Hindlimb muscle (tissue), 1 donor: ENCODE measurements at places on chromosomes 3 and 15. TPM values are rescaled to one million over a fixed set of nuclear protein-coding genes. Genes with fewer than 3 reads are reported as not detected.

- peak; percentile 74 for DNase-seq
Measured at GRCh38 chr15:71278989-71279756, 163.9 kb downstream of the THSD4 start.

- DNase-seq: peak; percentile 54
Measured at GRCh38 chr3:100954990-100955389, 38.2 kb downstream of the ABI3BP start.

The CPNE9 gene
- polyA plus RNA-seq: not detected

GRCh38 chr3:23547905-23548650 is 257.7 kb upstream of the UBE2E1 start:
- no peak for DNase-seq

The CPN2 gene
- polyA plus RNA-seq: 0.09 TPM

- DNase-seq: no peak
Measured at GRCh38 chr15:92674347-92674746, 18.8 kb upstream of the FAM174B start.

GRCh38 chr3:49377483-49377882 is 19.3 kb upstream of the GPX1 start:
- DNase-seq: no peak

GRCh38 chr15:85116925-85117646 is 135.4 kb downstream of the PDE8A start:
- DNase-seq: no peak

GRCh38 chr3:29176501-29176900 is 104.4 kb upstream of the RBMS3 start:
- DNase-seq: no peak

The PLSCR2 gene
- not detected for polyA plus RNA-seq

The GNAT1 gene
- polyA plus RNA-seq: 0.37 TPM

GRCh38 chr3:124434176-124434575 is 296.1 kb upstream of the UMPS start:
- DNase-seq: no peak

GRCh38 chr15:93479715-93480114 is 390.7 kb upstream of the RGMA start:
- peak; percentile 85 for DNase-seq

The CFAP92 gene
- polyA plus RNA-seq: 1.4 TPM

DNA sequence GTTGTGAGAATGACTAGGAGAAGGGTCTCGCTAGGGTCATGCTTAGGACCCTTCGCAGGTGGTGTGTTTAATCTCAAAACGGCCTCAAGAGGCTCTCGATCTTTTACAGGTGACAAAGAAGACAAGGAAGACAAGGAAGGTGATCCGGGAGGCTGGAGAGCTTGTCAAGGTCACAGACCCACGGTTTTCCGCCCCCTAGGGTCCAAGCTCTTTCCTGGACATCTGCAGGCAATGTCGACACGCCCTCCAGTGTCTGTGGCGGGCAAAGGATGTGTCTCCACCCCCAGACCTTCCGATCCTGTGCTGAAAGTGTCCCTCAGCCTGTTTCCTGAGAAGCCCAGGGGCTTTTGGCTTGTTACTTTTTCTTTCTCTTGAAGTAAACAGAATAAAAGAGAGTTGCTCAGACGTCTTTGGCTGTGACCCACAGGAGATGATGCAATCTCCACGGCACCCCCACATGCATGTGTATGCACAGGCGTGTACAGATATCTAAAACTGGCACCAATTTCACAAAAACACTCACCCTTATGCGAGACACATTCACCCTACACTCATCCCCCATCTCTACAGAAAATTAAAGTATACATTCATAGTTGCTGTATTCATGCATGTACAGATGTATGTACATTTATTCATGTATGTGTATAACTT is 108.8 kb downstream of the KLF13 start:
- peak; percentile 55 for DNase-seq

The PRR20G gene
- not detected for polyA plus RNA-seq

GRCh38 chr3:123379041-123379830 is 69.7 kb downstream of the ADCY5 start:
- no peak for DNase-seq

GRCh38 chr3:39396690-39397089 is 9.8 kb upstream of the RPSA start:
- no peak for DNase-seq

- DNase-seq: no peak
Measured at GRCh38 chr3:76859596-76859995, 180.3 kb upstream of the ROBO2 start.

DNA sequence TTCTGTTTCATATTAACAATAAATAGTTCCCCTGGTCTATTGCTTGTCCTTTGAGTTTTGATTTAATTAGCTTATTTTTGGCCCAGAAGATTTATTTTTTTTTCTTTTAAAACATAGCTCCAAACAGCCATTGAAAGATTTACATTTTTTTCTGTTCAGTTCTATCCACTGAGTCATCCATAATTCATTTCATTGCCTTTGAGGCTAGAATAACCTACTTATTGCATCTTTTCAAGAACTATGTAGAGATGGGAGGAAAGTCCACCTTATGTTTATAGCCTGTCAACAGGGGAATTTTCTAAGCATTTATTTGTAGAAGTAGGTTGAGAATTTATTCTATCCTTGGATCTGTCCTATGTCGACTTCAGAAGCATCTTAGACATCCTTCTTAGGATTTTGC is 53.4 kb upstream of the CHD2 start:
- DNase-seq: no peak

The SETMAR gene
- 14.9 TPM for polyA plus RNA-seq

The SUCLG2 gene
- 28.2 TPM for polyA plus RNA-seq

GRCh38 chr15:57671636-57672035 is 34.9 kb upstream of the POLR2M start:
- no peak for DNase-seq

The GOLGA8K gene
- polyA plus RNA-seq: 0.86 TPM

DNA sequence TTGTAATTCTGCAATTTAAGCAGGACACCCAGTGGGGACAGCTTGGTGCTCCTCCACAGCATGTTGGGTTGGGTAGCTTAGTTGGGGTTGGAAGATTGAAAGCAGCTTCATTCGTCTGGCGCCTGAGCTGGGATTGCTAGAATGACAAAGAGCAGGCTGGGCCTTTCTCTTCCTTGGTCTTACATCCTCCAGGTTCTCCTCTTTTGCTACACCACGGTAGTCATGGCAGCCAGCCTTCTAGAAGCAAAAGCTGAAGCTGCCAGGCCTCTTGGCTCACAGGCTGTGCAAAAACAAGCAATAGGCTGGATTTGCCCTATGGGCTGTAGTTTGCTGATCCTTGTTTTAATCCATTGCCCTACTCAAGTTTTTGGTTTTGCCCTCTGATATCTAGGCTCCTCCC is 3.2 kb upstream of the ANXA2 start:
- no peak for DNase-seq

The PLCB2 gene
- 7.9 TPM for polyA plus RNA-seq

- DNase-seq: no peak
Measured at GRCh38 chr3:50170689-50171088, 15.6 kb downstream of the SEMA3F start.

GRCh38 chr3:41933154-41933676 is 28.7 kb downstream of the ULK4 start:
- DNase-seq: no peak

DNA sequence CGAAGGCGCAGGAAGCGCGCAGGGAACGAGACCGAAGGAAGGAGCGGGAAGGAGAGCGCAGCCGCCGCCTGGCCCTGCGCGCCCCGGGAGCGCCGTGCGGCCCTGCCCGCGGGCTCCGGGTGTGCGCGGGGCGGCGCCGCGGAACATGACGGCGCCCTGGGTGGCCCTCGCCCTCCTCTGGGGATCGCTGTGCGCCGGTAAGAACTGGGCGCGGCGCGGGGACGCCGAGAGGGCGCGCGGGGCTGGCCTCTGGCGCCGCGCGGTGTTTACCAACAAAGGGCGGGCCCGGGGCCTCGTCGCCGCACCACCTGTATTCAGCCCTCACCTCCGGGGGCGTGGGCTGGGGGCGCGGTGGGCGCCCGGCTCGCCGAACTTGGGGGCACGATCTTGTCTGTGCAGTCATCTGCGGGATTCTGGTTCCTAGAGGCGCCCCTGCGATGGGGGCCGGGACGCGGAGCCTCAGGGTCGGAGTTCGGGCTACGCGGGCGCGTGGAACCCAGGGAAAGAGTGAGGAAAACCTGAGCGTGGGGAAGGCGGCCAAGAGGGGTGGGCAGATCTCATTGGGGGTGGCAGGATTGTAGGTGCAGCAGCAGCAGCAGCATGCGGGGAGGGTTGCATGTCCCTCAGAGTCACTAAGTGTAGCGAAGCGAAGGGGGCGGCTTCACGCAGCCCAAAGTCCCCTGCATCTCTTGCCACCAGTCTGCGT is 641 bp downstream of the ACVR2B start:
- peak; percentile 45 for DNase-seq

GRCh38 chr3:58009026-58009748 is 965 bp downstream of the FLNB start:
- DNase-seq: no peak

The AADACL2 gene
- 0.31 TPM for polyA plus RNA-seq

DNA sequence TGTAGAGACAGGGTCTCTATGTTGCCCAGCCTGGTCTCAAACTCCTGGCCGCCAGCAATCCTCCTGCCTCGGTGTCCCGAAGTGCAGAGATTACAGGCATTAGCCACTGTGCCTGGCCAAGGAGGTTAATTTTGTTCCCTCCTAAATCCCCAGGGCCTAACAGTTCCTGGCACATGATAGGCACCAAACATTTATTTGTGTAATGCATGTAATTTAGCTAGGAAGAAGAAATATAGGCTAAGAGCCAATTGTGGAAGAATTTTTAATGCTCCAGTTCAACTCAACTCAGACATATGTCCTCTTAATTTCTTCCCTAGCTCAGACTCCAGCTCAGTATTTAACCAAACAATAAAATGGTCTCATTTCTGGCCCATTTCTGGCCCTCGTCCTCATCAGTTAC is 7.7 kb upstream of the ZNF592 start:
- DNase-seq: no peak

The PGBD4 gene
- 1.9 TPM for polyA plus RNA-seq

DNA sequence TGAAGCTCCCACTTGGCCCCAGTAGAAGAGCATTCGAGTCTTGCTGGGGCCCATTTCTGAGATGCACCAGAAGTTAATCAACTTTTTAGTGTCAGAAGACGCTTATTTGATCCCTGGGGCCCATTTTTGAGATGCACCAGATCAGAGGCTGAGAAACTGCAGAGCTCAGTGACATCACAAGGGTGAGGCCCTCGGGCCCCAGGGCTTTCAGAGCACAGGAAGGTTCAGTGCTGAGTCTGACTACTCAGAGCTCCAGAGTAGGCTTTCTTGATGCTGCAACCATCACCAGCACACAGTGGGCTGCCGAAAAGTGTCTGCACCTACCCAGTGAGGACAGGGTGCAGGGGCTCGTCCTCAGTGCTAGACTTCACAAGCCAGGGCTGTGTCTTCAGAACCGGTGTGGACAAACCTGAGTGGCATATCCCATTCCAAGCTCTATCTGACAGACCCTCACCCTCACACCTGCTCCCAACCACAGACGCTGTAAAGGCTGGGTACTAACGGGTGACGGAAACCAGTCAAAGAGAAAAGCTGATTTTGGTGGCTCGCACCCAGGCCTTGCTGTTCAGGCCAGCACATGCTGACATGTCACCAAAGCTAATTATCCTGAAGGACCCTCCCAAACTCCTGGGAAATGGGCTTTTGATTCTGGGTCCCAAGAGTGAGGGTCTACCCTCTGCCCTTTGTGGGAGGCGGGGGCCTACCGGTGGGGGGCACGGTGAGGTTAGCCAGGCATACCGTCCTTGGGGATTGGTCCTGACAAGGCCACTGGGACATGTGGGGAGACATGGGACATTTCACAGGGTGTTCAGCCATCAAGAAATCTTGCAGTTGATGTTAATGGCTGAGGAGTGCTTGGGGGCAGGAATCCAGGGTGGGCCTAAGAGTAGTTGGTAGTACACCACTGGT is 83.0 kb downstream of the PDCD6IP start:
- DNase-seq: no peak

The EXD1 gene
- polyA plus RNA-seq: 0.12 TPM

GRCh38 chr3:171113716-171114115 is 87.2 kb upstream of the SLC2A2 start:
- no peak for DNase-seq

The ATP8B4 gene
- 4.3 TPM for polyA plus RNA-seq
